ENCODE measurements at places on chromosomes 5 and 9.

DNA sequence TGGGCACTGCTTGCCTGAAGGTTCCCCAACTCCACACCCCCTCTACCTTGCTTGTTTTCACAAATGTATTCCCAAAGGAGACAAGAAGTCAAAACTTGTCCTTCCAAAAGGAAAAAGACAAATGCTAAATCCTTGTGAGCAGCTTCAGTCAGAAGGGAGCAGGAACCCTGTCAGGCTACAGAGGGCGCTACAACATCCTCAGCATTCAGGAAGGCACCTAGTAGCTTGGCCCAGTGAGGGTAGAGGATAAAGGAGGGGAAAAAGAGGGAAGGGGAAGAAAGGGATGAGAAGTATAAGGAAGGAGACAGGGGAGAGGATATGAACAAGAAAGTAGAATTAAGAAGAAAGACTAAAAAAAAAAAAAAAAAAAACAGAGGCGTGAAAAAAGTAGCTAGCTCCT lies 97.5 kb downstream of the MLLT3 start:
- DNase-seq, result no peak

DNA sequence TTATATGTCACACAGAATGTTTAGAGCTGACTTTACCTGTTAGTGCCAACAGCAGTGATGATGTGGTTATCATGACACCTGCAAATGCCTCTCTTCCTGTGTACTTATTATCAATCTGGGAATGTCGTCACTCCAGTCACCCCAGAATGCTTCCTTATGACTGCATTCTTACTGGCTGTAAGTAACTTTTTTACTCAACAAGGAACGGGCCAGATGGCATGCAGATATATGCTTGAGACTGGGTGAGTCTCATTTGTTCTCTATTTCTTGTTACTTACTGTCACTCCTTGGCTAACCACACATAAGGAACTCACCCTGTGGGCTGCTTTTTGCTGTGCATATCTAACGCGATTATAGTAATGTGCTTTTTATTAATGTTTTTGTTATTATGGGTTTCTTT lies 385.5 kb upstream of the MEF2C start:
- peak; percentile 60 for DNase-seq

DNA sequence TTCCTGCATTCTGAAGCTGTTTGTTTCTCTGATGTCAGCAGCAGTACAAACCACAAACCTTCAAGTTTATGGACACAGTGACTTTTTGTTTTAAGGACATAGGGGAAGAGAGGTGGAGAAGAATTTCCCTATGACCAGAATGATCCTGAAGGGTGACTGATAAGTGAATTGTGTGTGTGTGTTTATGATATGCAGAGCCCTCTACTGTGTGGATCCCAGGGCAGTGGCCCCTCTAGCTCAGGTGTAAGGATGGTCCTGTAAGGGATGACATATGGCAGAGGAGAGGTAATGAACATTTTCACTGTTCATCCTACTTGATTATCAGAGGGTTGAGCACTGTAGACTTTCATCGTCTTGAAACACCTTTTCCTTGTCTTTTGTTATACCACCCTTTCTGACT lies 30.6 kb upstream of the TMED7 start:
- DNase-seq, result no peak

DNA sequence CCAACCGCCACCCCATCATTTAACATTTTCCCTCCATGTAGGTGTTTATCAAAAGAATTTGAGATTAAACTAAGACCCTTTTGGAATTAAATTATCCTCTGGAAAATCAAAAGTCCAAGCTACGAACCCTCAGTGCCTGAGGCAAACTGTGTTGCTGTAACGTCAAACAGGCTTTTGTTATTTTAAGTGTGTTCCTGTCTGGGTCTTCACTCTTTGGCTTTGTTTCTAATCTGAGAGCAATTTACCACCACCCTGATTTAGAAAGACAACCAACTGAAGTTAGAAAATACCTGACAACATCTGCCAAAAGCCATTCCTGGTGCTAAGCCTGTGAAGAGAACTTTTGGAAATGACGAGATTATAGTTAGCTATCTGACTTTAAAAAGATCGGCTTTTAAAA lies 199.9 kb downstream of the DIRAS2 start:
- DNase-seq, result no peak

DNA sequence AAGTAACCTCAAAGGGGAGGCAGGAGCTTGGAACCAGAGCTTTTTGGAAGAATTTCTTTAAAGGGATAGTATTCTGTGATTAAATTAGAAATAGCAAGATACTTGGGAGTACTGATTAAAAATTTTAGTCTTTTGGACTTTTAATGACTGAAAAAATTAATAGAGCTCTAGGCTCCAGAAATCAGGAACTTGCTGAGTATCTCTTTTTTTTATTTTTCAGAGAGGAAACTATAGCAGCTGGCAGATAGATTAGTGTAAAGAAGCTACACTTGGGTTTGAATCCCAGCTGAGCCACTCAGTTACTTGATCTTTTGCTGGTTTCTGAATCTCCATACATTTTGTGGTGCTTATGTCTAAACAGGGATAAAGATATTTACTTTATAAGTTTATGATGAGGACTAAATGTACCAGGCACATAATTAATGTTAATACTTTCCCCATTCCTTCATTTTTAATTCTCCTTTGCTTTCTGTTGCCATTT lies 94.2 kb upstream of the TNC start:
- DNase-seq, result no peak

DNA sequence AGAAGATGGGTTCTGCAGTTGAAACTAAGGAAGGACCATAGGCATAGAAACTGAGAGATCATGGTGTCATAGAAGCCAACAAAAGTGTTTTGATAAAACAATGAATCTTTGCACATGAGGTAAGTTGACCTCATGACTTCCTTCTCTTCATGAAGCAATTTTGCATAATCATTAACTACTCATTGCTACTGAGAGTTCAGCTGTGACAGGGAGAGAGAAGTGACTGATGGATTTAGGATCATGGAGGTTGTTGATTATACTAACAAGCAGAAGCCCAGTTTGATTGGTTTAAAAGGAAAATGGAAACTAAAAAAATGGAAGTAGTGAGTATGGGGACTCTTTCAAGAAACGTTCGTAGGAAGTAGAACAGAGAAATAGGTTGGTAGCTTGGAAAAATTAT lies 51.2 kb downstream of the PARP8 start:
- no peak for DNase-seq

DNA sequence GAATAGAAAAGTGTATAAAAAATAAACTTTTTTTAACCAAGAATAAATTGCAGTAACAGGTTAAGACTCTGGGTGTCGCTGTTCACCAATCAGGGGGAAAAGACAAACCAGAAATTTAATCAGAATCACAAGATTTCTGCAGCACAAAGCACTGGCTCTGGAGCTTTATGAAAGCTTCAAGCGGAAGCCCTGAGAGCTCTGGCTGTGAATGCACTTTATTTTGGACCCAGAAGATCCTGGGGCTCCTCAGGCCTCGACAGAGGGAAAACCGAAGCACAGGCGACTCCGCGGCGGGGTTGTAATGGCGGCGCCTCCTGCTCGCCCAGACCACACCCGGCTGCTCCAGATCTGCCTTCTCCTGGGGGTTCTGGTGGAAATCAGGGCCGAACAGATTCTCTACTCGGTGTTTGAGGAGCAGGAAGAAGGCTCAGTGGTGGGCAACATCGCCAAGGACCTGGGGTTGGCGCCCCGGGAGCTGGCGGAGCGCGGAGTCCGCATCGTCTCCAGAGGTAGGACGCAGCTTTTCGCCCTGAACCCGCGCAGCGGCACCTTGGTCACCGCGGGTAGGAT lies at the start of gene PCDHGA4:
Gene PCDHGA4, plus strand, starts transcription at position 122 of the 570 bp plus-strand sequence. Its CDS starts 87 bp downstream, at position 209.
- no peak for DNase-seq

GRCh38 chr5:178431063-178431781 lies 159.0 kb downstream of the COL23A1 start:
- no peak for DNase-seq

GRCh38 chr5:122919969-122920368 lies 74.6 kb downstream of the SNX24 start:
- no peak for DNase-seq

- no peak for DNase-seq
These were observed 214.1 kb downstream of the SMARCA2 start for GRCh38 chr9:2229109-2229721.

- no peak for DNase-seq
These were observed 132.4 kb downstream of the FRMD3 start for GRCh38 chr9:83405759-83406158.

- DNase-seq, result no peak
These were observed 104.7 kb upstream of the ISL1 start for GRCh38 chr5:51278539-51278938.

GRCh38 chr5:95734906-95735305 lies 3.8 kb downstream of the RHOBTB3 start:
- DNase-seq, result no peak

- no peak for DNase-seq
These were observed 177.1 kb downstream of the CPLANE1 start for GRCh38 chr5:37071901-37072581.

DNA sequence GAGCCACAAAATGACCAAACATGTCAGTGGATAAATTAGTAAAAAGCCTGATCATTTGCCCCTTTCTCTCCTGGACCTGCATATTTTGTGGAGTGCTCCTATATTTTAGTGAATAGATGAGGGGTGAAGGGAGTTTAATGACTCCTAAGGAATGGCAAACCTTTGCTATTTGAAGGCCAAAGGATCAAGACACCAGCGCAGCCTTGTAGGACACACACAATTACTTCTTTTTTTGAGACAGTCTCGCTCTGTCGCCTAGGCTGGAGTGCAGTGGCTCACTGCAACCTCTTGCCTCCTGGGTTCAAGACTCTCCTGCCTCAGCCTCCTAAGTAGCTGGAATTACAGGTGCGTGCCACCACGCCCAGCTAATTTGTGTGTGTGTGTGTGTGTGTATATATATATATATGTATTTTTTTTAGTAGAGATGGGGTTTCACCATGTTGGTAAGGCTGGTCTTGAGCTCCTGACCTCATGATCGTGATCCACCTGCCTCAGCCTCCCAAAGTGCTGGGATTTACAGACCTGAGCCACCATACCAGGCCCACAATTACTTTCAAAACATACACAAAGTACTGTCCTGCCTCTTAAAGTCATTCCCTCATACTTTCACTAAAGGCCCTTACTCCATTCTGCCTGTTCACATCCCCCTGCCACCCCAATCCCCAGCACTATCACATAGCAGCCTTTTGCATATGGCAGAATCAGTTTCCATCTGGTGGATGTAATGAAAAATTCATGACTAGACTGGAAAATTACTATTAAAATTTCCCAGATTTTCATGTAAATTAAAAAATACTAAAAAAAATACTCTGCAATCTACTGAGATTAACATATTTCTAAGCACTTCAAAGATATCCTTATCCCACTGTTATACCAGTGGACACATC lies 60.4 kb downstream of the CSNK1A1 start:
- no peak for DNase-seq

DNA sequence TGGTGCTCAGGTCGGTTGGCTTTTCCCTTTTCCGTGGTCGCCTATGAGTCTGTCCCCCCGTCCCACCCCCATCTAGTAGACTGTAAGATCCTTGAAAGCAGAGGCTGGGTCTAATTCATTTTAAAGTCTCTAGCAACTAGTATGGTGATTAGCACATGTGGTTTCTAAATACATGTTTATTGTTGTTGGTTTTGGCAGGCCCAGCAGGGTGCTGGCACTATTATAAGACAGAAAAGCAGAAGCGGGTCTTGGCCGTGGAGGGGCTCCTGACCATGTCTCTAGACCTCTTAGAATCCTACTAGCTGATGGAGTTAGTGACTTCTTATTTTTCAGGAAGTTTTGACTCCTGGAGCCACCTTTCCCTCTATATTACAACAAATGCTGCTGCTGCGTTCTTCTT lies 61.5 kb upstream of the TNFSF8 start:
- no peak for DNase-seq

DNA sequence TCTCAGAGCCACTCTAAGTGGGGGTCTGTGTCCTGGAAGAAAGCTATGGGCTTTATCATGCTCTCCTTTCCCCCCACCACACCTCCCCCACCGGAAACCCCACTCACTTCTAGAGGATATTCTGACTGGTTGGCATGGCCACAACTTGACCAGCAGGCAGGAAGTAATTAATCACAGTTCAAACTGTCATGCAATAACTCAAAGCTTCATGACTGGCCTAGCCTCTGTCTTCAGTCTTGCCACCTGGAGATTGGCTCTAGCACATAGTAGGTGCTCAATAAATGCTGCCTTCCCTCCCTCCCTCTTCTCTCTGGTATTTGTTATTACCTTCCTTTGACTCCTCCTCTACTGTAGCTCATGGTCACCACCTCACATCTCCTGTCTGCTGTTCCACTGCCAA lies 124.7 kb downstream of the GABBR2 start:
- DNase-seq, result no peak

DNA sequence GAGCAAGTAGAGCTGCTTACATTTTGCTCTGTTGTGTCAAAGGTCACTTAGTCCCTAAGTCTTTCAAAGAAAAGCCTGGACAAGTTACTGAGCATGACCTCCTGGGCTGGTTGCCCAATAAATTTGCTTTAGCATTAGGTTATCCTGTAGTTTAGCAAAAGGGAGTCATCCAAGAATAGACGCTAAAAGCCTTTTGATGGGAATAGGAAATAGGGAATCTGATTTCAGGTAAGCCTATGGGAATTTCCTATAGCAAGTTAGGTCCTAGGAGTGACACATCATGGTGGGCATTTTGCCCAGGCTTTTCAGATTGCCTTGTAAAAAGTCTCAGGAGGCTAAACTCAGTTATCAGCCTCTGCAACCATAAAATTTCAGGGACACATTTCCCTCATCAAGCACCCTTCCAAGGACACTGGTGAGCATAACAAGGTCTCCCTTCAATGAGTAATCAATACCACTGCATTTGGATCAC lies 67.6 kb upstream of the RANBP3L start:
- no peak for DNase-seq

DNA sequence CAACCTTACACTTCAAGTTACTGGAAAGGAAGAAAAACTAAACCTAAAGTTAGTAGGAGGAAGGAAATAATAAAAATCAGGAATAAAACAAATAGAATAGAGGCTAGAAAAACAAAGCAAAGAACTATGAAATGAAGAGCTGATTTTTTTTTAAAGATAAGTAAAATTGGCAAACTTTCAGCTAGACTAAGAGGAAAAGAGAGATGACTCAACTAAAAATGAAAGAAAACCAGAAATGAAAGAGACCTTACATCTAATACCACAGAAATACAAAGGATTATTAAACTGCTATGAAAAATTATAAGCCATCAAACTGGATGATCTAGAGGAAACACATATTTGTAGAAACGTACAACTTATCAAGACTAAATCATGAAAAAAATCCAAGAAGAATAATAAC lies 60.0 kb downstream of the PRRC1 start:
- DNase-seq, result peak; percentile 42

DNA sequence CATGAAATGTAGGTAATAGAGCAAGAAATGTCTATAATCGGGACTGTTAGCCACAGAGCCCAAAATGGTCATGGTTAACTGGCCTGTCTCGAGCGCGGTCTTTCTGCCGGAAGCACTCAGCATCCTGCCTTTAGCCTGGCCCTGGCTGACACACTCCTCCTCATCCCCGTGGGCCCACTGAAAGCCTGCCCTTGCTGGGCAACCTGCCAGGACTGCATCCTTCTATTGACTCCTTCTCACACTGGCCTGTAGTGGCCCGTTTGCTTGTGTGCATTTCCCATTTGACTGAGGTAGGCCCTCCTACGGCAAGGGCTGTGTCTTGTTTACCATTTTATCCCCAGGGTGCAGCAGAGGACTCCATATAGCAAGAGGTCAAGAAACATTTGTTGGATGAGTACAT lies 215.7 kb downstream of the ATPSCKMT start:
- DNase-seq, result no peak
